ENCODE measurements at places on chromosomes 12 and 14.

DNA sequence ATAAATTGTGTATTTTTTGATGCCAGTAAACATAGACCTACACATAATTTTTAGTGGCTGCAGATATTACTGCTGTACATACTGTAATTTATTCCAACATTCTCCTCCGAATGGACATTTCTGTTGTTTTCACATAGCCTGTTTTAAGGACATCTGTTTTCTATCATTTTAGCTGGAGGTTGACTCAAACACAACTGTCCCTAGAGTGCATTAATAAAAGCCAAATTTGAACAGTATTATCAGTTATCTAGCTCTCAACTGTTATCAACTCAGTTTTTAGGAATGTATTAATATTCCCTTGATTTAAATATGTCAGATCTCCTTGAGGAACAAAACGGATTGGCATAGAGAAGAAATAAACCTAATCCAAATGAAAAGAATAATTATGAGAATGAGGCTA lies 17.2 kb upstream of the PIWIL1 start:
- no peak for DNase-seq

GRCh38 chr14:69055125-69055524 lies 76.0 kb upstream of the ACTN1 start:
- no peak for DNase-seq

DNA sequence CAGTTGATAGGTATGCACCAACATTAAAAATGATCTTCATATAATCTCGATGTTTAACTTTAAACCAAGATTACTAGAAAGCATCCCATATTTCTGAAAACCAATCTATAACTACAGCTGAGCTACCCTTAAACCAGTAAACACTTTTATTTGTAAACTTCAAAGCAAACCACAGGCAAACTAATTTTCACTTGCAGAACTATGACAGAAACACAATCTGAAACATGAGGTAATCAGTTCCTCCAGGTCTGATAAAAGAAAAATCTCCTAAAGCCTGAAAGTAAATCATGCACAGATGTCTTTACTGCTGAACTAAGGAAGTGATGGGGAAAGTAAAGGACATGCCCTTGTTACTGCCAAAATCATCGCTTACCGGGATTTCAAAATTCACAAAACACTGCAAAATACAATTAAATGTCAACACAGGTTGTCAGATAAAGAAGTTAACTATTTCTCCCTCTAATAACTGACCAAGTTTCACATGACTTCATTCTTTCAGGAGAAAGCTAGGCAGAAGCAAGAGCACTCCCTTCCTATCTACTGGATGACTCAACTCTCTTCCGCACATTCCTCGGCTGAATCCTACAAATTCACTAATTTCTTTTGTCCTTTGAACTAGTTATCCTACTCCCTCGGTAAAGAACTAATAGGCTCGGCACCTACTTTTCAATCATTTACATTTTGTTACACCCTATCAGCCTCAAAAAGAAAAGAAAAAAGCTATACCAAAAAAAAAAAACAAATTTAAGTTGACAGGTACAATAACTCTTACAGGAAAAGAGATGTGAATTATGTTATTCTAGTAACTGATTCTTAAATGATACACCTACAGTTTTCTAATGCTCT lies 1.4 kb downstream of the EEA1 start:
- no peak for DNase-seq

DNA sequence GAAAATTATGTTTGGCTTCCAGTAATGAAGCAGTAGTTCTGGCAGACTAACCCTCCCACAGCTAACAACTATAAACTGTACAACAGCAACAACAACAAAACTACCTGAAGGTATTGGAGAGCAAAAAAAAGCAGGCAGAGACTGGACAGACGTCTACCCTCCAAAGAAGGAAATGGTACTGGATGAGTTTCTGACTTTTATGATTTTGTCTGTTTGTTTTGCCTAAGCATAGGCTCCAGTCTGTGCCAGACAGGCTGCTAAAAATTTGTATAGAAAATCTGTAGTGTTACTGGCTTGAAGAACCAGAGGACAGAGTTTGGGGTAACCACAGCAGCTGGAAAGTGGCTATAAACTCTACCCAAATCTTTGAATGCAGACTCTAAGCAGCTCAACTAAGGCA lies 131.3 kb downstream of the SLC25A47 start:
- no peak for DNase-seq

- no peak for DNase-seq
Measured at GRCh38 chr14:44300916-44301315, 206.2 kb downstream of the FSCB start.
